ENCODE measurements at places on chromosomes 4 and X.

- DNase-seq: no peak
Measured at GRCh38 chr4:39814403-39815185, 116.7 kb downstream of the UBE2K start.

DNA sequence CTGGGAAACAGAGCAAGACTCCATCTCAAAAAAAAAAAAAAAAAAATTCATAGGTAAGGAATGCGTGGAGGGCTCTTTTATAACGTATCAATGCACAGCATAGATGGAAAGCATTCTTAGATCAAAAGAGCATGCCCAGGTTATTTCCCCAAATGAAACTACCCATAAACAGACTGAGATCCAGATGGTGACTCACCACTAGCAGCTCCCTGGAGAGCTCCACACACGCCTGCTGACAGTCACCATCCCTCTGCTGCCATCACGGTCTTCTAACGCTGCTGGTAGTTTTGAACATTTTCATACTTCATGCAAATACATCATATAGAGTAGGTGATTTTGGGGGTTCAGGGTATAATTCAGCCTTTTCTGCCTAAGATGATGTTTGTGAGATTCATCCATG lies 136.9 kb downstream of the ASMT start:
- DNase-seq: no peak

GRCh38 chrX:148763896-148764295 lies 263.5 kb downstream of the AFF2 start:
- DNase-seq: no peak

DNA sequence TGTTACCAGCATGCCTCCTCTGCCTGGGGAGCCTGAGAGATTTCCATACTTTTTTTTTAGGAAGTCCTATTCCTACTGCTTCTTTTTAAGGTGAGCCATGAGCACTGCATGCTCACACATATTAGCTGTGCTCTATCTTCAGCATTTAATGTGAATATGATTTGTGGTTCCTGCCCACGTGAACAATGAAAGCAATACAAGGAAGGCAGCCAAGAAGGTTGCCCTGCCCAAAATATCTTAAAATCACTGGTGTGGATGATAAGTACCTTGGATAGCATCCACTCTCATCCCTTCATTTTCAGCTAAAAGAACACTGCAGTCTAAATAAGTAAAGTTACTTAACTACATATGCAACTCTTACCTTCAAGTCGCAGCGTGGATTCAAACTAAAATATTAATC lies 607.5 kb downstream of the PACRGL start:
- no peak for DNase-seq

DNA sequence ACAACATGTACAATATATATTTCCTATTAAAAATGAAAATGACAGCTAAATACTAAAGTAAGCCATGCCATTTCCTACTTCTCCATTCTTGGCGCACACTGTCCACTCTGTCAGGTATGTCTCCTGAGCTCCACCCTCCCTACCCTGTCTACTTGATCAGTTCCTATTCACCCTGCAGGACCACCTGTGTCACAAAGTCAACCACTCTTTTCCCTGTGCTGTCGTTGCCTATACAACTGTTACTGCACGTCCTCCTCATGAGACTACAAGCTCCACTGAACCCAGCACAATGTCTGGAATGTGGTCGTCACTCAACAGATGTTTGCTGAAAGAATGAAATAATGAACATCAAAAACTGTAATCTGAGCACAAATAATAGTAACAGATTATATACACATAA lies 54.9 kb downstream of the SLC9A7 start:
- DNase-seq: no peak

DNA sequence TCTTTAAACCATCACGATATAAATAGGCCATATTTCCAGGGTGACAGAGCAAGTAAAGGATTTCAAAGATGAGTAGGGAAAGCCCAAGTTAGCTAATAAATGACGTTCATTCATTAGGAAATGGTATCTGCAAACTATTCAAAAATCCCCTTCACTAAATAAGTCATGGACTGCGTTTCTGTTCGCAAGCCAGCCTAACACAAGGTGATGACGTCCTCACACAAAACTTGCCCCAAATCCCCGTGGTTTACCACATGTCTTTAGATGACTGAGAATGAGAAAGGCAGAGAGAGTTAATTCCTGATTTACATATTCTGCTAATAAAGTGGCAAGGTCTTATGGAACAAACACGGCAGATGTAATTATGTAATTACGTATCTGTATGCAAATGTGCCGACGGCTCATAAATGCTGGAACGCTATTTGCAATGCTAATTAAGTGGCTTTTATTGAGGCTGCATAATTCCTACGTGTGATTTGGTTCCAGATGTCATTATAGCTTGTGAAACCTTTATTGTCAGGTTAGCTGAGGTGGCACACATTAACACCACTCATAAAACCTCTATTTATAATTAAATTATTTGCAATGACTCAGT lies 437.7 kb upstream of the FRG1 start:
- no peak for DNase-seq

DNA sequence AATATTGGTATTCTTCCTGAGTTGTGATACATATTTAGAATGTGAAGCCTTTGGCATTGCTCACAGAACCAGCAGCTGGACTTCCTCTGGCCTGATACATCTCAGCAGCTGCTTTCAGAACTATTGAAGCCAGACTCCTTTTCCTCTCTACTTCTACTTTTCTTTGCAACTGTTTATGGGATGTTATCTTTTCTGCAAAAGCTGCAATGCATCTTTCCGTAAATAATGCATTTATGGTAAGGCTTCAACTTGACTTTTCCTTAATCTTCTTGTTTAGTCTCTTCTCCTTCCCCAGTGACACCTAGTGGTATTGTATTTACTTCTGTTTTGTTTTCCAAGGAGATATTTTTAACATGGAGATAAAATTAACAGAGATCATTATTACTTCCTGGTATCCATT lies 1548.7 kb downstream of the PCDH7 start:
- DNase-seq: no peak

GRCh38 chr4:119675391-119675790 lies 46.8 kb upstream of the PDE5A start:
- DNase-seq: no peak

DNA sequence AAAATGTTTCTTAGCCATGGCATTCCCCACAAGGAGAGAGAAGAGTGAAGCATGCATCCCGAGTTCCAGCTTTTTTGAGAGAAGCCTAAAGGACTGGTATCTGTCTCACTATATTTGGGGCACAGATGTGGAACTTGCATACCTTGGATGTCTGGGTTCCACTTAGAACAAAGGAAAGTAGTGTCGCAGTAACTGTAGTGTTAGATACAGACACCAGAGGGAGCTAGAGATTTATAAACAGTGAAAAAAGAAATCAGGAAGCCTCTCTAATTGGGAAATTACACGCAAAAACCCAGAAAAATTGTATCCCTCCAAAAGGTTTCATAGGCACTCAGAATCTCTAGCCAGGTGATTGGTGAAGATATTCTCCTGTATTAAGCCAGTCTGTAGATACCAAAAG lies 34.4 kb downstream of the AGTR2 start:
- no peak for DNase-seq

DNA sequence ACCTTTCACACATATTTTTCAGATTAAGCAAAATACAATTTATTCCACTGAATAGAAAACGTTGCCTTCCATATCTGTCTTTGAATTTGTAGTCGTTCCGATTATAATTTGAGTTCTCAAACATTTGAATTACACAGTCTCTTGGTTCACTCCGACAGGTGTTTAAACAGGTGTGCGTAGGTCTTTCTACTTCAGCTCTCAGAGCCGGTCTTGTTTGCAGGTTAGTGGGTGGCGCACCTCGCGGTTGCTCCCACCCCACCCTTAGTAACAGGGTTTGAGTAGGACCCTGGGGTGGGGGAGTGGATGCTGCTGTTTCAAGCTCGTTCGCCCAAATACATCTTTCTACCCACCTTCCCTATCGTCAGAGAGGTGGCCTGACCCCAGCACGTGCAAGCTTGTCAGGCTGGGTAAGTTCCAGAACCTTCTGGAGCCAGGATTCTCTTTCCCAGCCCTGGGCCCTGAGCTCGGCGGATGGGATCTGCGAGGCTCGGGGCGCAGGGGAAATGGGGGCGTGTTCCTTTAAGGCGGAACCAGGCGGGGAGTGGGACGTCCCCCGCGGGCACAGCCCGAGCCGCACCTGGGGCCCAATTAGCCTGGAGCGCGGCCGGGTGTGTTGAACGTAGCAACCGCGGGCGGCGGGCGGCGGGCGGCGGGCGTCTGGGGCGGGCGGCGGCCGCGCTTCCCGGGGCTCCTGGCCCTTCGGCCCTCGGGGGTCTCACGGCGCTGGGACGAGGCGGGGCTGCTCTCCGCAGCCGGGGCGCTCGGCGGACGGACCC lies at the start of gene FAM149A:
TSS of gene FAM149A (plus strand) at position 591 of the 776 bp plus-strand sequence.
- no peak for DNase-seq

DNA sequence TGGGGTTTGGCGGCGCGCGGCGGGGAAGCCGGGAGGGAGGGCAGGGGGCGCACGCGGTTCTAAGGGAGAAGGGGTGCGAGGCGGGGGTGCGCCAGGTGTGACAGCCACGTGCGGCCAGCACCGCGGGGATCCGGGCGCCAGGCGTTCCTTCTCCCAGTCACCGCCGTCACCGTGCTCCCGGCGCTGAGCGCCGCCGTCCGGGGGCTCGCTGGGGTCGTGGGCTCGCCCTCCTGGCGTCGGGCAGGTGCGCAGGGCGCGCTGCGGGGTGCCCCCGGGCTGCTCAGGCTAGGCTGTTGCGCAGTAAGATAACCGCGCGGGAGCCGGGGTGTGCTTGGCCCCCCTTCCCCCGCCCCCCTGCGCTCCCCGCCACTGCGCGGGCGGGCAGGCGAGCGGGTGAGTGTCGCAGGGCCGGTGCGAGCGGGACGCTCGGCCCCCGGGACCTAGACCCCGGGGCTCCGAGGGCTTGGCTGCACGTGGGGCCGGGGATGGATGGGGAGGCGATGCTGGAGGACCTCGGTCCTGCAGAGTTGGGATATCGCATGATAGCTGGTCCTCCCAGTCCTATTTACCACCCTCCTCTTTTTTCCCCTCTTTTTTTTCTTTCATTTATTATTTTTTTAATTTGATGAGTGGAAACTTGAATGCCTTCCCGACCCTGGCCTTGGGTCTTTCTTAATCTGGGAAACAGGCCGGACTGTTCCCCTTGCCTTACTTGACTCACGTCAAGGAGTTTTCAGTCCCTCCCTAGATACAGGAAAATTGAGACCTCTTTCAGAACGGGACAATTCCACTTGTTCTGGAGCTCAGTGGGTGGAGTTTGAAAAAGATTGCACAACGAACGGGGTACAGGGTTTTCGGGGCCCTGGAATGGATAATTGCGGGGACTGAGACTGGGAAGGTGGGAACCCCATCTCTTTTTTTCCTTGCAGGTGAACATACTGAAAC lies 797 bp downstream of the TXLNG start:
- DNase-seq: no peak

GRCh38 chrX:69128588-69128987 lies 36.7 kb downstream of the PJA1 start:
- DNase-seq: no peak

DNA sequence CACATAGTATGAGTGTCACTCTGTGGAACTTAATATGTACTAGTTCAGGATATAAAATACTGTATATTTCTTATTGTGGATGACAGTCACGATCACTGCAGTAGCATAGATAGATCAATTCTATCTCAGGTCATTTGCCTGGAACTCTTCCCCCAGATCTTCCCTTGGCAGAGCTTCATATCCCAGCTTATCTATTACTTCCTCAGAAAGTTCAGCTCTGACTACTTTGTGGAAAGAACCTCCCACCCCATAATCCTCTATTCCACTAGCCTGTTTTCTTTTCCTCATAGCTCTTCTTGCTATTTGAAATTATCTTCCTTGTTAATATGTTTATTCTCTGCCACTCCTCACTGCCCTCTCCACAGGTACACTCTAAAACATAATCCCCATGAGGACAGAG lies 10.9 kb downstream of the FAM241A start:
- no peak for DNase-seq

DNA sequence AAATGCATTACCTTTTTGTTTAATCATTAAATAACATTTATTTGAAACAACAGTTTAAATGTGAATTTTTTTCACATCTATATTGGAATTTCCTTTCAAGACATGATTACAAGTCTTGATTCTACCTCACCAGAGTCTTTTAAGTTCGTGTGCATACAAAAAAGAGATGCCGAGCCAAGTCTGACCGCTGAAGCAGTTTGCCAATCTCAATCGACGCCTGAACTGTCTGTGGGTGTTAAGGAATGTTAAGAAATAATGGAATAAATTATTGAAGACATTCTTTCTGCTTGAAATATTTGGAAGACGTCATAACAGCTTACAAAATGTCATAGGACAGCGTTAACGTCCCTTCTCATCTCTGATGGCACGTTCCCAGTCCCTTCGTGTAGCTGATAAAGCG lies 27.9 kb upstream of the TNIP3 start:
- no peak for DNase-seq

DNA sequence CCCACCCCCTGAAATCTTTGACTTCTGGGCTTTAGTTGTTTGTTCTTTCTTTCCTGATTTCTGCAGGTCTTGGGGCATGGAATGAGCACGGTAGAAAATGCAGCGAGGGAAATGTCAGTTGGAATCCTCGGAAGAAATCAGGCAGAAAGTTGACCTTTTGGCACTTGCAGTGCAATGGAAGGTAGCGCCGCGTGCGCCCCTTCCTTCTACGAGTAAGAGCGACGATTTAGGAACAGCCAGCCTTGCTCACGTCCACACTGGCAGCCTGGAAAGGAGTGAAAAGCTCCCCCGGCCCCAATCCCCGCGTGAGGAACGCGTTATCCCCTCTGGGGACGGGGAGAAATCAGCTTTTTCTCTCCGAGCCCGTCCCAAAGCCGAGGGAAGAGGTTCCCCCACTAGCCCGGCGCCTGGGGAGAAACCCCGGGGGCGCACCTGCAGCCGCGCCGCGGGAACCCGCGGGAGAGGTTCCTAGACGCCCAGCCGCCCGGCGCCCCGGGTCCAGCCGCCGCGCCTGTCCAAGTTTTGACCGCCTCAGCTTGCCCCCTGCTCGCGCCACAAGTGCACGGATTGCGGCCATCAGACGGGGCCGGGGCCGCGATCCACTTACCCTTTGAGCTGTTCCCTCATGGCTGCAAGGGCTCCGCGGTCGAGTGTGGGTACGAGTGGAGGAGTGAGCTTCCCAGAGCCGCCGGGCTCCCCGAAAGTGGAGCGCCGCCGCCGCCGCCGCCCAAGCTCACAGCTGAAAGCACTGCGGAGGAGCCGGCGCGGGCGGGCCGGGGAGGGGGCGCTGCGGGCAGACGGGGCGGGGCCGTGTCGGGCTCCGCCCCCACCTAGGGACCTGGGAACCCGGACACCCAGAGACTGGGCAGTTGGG lies 194.6 kb upstream of the FTHL17 start:
- no peak for DNase-seq

All from vagina (tissue), 2 donors.